ENCODE measurements at places on chromosomes 12 and 14.
A peak's percentile ranks its signal among the peaks of the same experiment; 100 is the strongest.

- no peak for DNase-seq
Measured at GRCh38 chr12:104182144-104182543, 33.4 kb upstream of the TXNRD1 start.

GRCh38 chr12:31590642-31591379 lies at the start of gene DENND5B:
DENND5B (minus strand) TSS chr12:31591136; CDS start chr12:31590832, 304 bp downstream.
- DNase-seq = no peak

DNA sequence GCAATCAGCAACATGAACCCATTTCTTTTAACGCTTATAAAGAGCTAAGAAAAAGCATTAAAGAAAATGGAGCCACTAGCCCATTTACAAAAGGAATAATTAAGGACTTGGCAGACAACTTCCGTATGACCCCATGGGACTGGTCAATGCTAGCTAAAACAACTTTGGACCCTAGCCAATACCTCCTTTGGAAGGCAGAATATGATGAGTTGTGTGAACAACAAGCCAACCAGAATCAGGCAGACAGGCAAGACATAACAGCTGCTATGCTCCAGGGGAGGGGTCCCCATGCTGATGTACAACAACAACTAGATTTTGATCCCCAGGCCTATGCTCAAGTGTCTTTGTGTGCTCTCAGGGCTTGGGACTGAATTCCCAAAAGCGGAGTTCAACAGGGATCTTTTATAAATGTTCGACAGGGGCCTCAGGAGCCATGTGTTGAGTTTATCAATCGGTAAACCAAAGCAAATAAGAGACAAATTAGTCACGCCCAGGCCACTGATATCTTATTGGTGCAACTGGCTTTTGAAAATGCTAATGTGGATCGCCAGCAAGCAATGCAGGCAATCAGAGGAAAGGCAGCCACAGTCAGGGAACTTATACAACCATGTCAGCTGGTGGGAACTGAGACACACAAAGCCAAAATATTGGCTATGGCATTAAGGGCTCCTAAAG lies 254.4 kb upstream of the DIO2 start:
- no peak for DNase-seq

DNA sequence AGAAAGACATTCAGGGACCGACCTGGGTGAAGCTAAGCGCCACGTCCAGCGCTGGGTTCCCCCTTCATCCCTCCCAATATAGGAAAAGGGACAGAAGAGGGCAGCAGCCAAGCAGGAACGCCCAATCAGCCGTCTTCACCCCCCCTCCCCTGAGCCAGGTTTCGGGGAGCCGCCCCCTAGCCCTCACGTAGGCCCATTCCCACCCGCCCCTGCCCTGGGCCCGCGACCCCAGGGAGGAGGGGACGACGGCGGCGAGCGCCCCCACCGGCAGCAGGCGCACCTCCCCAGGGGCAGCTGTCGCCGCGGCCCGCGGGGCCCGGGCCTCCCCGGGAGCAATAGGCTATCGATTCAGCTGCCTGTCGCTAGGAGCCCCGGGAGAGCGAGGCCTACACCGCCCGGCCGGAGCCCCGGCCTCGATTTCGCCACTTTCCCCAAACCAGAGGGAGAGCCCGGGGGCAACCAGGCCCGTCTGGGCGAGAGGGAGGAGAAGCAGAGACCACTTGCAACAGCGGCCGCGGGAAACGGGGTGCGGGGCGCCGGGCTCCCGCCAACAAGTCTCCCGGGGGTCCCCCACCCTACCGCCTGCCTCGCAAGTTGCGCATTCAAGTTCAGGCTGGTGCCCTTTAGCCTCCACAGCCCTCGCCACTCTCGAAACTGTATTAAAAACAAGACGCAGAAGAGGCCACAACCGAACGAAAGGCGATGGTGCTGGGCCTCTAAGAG lies 1.3 kb downstream of the DCAF5 start:
- DNase-seq = peak; percentile 71

DNA sequence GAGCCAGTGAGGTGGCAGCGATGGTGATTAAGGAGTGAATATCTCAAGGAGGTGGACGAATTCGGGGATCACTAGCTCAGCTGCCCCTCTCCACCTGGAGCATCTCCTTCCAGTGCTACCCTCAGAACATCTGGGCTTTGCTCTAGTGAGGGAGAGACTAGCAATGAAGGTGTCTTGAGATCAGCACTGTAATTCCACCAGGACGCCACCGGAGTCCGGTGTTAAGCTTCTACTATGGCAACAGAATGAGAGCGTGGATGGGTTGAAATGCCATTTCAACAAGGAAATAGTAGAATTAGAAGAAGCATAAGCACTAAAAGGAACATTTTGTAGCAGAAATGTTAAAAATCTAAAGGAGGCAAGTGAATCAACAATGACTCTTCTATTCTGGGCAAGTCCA lies 61.1 kb downstream of the NTF3 start:
- no peak for DNase-seq

DNA sequence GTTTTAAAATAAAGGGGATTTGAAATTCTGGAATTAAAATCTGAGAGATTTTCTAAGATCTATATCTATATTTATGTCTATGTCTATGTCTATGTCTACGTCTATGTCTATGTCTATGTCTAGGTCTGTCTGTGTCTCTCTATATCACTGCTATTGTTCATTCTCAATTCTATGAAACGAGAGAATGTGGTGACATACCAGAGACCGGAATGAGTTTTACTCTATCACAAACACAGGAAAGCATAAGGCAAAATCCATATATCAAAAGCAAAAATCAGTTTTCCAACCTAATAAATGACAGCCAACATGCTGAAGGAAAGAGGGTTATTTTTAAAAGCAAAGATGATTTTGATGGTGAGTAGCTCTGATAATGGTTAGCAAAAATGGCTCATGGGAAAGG lies 173.1 kb downstream of the ETNK1 start:
- no peak for DNase-seq

- no peak for DNase-seq
Measured at GRCh38 chr14:79997509-79998208, 213.6 kb downstream of the DIO2 start.

GRCh38 chr12:64493513-64493912 lies 41.6 kb downstream of the TBK1 start:
- no peak for DNase-seq

DNA sequence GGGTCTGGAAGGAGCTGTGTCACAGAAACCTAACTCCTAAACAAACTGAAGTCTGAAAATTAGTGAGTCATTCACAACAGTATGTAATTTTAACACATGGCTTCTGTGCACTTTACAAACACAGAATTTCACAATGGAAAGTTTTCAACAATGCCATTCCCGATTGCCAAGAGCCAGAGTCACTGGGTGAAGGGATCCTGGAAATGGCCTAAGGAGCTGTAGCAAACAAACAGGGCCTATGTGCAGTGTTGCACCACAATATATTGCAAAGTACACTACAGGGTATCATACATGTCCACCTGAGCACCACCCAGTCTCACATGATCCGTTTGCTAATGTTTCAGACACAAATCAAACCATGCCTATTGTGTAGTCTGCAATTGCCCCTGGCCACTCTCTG lies 184.7 kb upstream of the OTX2 start:
- no peak for DNase-seq

- DNase-seq = no peak
Measured at GRCh38 chr12:80504389-80505163, 60.5 kb downstream of the PTPRQ start.
